ENCODE measurements at places on chromosomes 6 and 20. TPM values are rescaled to one million over a fixed set of nuclear protein-coding genes. Genes with fewer than 3 reads are reported as not detected.

DNA sequence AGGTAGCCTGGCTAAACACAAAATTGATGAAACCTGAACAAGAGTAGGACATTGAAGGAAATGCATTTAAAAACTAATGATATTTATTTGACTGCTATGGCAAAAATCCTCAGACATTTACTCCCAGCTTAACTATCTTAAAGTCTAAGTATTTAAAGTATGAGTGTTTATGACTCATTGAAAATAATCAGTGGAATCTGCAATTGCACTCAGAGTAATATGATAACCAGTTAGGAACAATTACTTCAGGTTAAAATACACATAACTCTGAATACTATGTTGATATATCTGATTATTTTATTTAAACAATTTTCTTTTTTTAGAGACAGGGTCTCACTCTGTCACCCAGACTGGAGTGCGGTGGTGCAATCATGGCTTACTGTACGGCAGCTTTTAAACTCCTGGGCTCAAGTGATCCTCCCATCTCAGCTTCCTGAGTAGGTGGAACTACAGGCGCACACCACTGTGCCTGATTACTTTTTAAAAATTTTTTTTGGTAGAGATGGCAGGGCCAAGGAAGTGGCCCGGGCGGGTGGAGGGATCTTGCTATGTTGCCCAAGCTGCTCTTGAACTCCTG lies 43.9 kb downstream of the FILIP1 start:
- DNase-seq = no peak

- DNase-seq = no peak
These were observed 328.4 kb downstream of the TPBG start for GRCh38 chr6:82691997-82692396.

GRCh38 chr6:166308033-166308768 lies at the start of gene PRR18:
Gene PRR18, minus strand, starts transcription at chr6:166308392. Its CDS starts 250 bp downstream, at chr6:166308142.
- DNase-seq = peak; percentile 73

HMGCLL1 gene
- total RNA-seq = 0.23 TPM

- DNase-seq = no peak
These were observed 51.4 kb downstream of the WDR27 start for GRCh38 chr6:169650241-169650958.

- no peak for DNase-seq
These were observed 584 bp downstream of the C20orf141 start for GRCh38 chr20:2815242-2815900.

POU5F1 gene
- total RNA-seq = 5.0 TPM

GRM4 gene
- total RNA-seq = not detected

DNA sequence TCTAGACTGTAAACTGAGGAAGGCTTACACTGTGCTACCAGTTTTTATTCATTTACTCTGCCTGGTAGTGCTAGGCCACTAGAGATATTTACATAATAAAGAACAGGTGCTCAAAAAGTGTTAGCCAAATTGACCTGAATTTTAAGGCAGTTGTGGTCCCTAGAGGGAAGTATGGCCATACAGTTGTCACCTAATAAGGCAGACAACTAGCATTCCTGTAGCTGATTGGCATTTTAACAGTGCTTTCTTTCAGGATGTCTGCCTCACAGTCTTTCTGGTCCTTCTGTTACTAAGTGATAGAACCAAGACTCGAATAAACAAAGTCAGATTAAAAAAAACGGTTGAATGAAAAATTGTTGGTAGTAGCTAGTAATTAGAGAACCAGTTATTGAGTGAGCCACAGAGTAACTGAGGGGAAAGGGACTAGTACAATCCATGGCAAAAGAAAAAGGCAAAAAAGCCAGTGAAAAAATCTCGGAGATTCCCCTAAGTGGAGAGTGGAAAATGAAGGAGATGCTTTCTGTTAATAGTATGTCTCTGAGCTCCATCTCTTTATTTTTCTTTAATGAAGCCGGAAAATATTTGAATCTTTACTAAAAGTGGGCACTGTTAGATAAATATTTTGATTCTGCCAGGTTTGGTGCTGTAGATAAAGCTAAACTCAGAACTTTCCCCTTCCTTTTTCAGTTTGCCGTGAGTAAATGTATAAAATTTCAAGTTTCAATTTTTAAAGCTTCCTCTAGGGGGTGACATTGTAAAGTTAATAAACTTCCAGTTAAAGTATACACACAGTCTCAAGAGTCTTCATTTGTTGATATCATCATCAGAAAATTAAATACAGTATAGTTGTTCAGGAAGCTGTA lies 9.1 kb downstream of the VTA1 start:
- no peak for DNase-seq

LCA5 gene
- 0.45 TPM for total RNA-seq

DNA sequence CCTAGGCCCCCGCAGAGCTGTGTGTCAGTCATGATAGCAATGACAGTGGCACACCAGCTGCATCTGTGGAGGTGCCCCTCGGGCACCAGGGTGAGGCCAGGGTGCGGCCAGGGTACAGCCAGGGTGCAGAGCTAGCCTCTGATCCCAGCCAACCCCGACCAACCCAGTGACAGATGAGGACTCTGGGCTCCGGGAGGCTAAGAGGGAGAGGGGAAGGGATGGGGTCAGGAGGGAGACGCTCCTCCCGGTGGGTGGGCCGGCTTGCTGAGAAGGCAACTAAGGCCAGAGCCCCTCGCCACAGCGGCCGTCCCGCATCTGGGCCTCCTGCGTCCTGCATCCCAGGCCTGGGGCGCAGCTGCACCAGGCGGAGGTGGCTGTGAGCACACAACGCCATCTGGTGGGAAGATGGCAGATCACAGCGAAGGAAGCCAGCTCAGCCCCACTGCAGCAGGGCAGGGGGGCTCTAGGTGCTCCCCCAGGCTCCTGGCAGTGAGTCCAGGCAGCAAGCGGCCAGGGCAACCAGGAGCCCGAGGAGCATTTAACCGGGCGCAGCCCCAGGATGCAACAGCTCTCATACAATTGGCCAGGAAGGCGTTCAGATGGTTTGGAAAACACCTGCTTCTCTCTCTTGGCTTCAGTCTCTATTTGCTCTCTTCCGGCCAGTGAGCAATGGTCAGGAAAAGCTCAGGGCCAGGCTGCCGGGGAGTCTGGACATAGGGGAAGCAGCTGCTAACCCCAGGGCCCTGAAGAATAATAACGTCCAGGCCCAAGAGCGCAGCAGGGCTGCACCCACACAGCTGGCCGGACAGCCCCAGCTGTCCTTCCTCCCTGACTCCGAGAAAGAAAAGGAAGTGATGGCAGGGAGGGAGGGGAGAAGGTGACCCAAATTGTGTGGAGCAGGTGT lies 169.4 kb downstream of the TAF4 start:
- no peak for DNase-seq

PXMP4 gene
- total RNA-seq = 15.4 TPM

PCIF1 gene
- total RNA-seq = 11.2 TPM

OR2H2 gene
- not detected for total RNA-seq

- DNase-seq = no peak
These were observed 2.1 kb downstream of the KHDRBS2 start for GRCh38 chr6:62283796-62284411.

DNA sequence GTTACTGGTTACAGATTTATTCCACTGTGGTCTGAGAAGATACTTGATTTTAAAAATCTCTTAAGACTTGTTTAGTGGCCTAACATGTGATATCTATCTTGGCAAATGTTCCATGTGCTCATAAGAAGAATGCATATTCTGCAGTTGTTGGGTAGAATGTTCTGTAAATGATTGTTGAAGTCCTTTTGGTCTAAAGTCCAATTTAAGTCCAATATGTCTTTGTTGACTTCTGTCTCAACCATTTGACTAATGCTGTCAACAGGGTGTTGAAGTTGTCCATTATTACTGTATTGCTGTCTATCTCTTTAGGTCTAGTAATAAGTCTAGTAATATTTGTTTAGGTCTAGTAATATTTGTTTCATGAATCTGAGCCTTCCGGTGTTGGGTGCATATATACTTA lies 387.8 kb upstream of the RUNX2 start:
- no peak for DNase-seq

DNA sequence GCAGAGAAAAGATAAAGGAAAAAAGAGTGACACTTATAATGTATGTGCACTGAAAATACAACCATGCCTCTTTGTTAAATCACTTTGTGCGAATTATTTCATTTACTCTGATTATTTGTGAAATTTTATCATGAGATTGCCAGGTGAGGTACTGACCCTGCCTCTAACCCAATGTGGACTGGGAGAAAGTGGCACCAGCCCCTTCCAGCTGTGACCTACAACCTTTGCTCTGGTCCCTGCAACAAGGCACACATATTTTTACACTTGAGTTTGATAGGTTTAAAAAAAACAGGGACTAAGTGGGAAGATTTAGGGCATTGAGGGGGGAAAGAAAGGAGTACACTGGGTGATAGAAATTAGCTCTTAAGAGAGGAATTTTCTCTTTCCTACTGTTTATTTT lies 80.3 kb upstream of the ISM1 start:
- DNase-seq = no peak

GRCh38 chr6:31691564-31692108 lies 10.8 kb upstream of the LY6G5C start:
- no peak for DNase-seq

DNA sequence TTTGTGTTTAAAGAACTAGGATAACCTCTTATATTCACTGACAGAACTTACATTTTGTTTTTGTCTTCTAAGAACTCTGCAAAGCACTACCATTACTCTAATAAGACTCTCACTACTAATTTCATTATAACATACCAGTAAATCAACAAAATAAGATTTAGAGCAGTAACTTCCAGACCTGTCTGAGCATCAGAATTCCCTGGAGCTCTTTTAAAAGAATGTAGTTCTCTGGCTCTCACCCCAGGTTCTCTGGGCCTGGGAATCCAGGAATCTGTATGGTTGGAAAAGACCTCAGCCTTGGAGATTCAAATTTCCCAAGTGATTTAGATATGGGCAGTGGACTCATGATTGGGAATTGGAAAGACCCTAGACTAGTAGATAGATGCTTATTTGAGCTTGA lies 89.4 kb downstream of the JAG1 start:
- DNase-seq = no peak

EDN1 gene
- total RNA-seq = 0.33 TPM

GRCh38 chr20:12414446-12415274 lies 497.0 kb downstream of the BTBD3 start:
- no peak for DNase-seq

GRCh38 chr6:48184648-48185047 lies 73.7 kb upstream of the PTCHD4 start:
- no peak for DNase-seq

- DNase-seq = no peak
These were observed 18.3 kb upstream of the SEC63 start for GRCh38 chr6:107976155-107976783.

CDK19 gene
- 6.9 TPM for total RNA-seq

- no peak for DNase-seq
These were observed 102.8 kb downstream of the NRSN1 start for GRCh38 chr6:24228681-24229255.

DNA sequence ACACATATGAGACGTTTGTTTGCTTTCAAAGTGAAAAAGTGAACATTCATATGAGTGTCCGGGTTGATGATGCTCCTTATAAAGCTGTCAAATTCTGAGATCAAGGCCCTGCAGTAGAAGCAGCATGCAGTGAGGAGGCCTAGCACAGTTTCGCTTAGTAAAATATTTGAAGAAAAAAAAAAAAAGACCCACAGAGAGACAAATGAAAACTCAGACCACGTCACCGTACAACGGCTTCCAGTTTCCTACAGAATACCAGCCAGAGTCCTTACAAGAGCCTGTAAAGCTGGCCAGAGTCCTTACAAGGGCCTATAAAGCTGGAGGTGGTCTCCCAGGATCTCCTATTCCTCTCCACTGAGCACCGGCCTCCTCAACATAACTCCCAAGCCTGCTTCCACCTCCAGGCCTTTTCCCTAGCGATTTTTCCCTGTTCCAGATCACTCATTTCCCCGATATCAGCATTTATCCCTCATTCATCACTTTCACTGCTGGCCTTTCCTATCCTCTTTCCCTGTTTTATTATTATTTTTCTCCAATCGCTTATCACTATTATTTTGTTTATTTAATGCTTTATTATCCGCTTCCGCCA lies 1.5 kb upstream of the HMGN4 start:
- no peak for DNase-seq

GRCh38 chr20:62064770-62065673 lies 659 bp downstream of the TAF4 start:
- no peak for DNase-seq

SCRT2 gene
- total RNA-seq = not detected

- no peak for DNase-seq
These were observed 522.1 kb upstream of the BTBD3 start for GRCh38 chr20:11395581-11395980.

GRCh38 chr6:43205849-43206248 lies 23.4 kb downstream of the DNPH1 start:
- DNase-seq = no peak

SLC4A11 gene
- 0.18 TPM for total RNA-seq

DNA sequence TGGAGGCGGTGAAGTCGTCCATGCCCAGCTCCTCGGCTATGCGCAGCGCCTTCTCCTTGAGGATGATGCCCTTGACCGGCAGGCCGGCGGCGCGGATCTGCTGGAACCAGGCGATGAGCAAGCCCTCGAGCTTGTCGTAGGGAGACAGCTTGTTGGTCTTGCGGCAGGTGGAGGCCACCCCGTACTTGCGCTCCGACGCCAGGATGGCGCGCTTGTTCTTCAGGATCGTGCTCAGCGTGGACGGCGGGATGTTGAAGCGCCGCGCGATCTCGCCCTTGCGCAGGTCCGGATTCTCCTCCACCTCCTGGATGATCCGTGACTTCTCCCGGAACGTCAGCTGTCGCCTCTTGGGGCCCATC lies 435 bp downstream of the CENPB start:
- no peak for DNase-seq

SNTA1 gene
- total RNA-seq = 12.1 TPM

TUBB2B gene
- total RNA-seq = 2.1 TPM

DNA sequence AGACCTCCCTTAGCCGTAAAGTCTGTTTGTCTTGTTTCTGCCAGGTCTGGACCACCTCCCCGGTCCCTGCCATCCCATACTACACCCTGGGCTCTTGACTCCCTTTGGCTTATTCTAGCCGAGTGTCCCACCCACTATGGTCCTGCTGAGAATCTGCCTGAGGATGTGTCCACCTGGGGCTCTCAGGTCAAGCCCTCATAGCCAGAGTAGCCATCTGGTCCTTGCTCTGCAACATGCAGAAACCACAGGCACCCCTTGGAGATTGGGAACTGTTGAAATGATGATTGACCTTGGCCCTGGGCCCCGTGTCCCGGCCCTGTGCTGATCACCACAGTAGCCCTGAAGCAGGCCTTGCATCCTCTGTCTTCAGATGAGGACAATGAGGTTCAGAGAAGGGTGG lies 44.0 kb downstream of the VSTM2L start:
- DNase-seq = peak; percentile 21

DNA sequence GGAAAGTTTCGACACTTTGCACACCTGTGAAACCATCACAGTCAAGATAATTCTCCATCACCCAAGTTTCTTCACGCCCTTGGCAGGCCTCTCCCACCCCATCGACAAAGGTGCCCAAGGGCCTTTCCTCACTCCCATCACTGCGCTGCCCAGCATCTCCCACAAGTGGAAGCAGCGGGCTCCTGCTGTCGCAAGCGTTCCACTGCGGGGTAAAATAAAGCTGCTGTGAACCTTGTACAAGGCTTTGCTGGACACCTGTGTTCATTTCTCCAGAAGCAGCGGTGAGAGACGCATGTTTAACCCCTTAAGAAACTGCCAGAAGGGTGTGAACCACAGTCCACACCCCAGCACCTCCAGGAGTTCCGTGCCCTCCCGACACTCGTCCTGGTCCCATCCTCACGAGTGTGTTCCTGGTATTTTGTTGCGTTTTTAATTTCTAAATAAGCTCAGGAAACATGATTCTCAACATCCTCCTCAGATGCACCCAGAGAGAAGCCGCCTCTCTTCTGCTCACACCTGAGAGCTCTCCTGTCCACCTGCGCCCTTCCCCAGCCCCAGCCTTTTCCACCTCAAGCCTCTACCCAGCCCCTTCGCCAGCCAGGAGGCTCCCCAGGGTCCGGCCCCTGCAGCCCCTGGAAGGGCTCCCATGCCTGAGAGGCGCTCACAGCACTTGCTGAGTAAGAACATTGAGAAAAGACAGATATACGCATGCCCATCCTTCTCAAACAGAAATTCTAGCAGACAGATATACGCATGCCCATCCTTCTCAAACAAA lies 97.5 kb downstream of the TAF4 start:
- no peak for DNase-seq

All from left lobe of liver (tissue), 2 donors.